ENCODE measurements at places on chromosomes 5 and 9.
A peak's percentile ranks its signal among the peaks of the same experiment; 100 is the strongest.

DNA sequence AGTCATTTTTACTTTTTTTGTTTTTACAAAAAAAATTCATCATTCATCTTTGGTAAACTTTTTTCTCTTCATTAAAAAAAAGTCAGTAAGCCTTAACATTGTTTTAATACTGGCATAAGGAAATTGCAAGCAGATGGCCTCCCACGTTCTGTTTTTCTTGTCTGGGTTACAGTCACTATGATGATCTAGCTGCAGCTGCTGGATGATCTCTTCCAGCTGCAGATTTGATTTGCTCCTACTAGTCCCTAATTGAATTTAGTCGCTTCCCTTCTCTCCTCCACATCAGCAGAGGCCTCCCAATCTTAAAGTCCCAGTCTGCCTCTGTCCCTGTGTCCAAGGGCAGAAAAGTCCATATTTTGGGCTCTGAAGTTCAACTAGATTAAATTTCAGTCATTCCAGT lies 106.8 kb upstream of the PTGER4 start:
- no peak for DNase-seq

DNA sequence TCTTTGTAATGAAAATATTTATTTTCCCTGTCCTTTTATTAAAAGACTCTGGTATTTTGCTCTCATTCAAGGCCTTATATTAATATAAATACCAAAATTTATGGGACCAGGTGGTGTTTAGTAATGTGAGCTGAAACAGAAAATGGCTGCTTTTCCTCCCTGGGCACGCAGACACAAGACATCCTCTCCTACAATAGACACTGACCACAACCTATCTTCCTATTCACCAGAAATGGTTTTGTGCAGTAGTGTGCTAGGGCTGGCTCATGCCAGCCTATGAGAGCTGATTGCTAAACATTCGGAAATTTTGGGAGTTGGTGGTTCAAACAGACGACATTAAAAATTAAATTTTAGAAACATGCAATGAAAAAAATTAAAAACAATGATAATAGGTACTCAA lies 338.2 kb downstream of the BNC2 start:
- DNase-seq: no peak

DNA sequence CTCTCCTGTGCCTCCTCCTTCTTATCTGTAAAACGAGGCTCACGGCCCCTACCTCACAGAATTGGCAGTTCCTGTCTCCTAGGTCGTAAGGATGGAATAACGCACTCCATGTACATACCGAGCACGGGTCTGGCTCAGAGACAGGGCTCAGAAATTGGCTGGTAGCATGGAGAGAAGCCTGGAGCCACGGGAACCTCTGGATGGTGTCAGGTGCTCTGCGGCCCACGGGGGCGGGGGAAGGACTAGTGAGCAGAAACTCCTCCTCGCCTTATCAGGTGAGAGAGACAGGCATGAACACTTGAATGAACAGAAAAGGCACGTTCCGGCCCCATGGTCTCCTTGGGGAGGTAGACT lies 15.4 kb upstream of the C5orf47 start:
- no peak for DNase-seq

DNA sequence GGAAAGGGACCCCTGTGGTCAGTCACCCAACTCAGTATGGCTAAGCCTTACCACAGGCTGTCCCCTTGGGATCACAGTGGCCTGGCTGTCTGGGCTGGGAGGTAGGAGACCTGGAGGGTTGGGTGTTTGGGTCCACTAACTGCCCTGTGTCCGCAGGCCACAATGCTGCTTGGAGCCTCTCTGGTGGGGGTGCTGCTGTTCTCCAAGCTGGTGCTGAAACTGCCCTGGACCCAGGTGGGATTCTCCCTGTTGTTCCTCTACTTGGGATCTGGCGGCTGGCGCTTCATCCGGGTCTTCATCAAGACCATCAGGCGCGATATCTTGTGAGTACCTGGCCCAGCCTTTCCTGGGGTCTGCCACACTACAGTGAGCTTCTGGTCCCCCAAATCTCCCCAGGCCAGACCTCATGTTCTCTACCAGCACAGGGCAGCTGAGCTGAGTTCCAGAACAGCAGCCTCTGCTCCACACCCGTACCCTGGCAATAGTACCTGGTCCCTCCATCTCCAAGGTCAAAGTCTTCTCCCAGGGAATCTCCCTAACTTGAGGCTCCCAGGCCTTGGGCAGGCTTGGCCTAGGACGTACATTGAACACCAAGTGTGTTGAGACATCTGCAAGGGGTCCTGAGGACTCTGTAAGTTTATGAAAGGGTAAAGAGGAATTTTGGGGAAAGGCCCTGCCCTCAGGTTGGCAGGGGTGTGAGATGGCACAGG lies 2.8 kb downstream of the SLC27A4 start:
- no peak for DNase-seq

DNA sequence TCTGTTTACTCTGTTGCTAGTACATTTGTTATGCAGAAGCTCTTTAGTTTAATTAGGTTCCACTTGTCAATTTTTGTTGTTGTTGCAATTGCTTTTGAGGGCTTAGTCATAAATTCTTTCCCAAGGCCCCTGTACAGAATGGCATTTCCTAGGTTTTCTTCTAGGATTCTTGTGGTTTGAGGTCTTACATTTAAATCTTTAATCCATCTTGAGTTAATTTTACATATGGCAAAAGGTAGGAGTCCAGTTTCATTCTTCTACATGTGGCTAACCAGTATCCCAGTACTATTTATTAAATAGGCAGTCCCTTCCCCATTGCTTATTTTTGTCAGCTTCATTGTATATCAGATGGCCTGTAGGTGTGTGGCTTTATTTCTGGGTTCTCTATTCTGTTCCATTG lies 792.4 kb downstream of the PTPRD start:
- DNase-seq: no peak

DNA sequence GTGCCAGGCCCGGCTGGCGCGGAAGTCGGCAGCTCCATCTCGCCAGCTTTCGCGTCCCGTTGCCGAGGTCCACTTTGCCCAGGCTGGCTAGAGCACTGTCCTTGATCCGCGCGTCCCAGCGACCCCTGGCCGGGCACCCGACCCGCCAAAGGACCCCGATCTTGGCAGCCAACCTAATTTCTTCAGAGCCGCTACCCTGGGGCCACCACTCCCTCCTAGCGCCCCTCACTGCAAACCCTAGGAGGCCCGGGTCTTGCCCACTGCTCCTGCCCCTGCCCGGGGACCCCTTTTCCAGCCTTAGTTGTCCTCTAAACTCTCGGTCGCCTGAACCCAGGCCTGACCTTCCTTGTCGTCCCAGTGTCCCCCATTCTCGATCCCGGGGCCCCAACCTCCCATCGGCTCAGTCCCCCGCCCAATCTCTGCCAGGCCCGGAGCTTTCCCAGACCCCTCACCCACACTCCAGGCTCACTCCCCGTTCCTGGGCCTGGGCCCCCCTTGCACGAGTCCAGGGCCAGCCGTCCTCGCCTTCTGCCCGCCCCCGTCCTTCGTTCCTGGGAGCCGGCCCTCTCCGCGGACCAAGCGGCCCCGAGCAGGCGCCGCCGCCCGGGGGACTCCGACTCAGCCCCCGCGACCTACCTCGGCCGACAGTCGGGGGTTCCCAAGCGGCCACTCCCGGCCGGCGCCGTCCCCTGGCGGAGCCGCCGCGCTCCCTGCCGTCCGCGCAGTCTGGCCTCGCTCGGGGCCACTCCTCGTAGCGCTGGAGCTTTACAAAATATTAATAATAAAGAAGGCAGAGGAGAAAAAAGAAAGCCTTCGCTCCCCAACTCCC lies 701 bp upstream of the LMX1B start:
- DNase-seq: no peak

DNA sequence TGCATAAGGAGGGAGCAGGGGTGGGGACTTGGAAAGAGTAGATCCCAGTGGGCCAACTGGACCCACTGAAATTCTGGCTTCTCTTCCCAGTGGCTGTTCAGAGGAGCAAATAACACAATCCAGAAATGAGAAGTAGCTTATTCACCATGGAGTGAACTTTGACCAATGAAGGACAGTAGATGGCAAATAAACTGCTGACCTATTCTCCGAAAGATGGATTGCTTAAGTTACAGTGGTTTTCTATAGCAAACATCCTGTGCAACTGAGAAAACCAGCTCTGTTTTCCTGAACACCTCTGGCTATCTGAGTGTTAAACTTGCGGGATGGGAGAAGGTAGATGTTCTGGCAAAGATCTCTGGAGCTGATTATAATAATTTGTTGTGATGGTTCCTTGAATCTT lies 325.1 kb downstream of the SPATA31D1 start:
- no peak for DNase-seq

DNA sequence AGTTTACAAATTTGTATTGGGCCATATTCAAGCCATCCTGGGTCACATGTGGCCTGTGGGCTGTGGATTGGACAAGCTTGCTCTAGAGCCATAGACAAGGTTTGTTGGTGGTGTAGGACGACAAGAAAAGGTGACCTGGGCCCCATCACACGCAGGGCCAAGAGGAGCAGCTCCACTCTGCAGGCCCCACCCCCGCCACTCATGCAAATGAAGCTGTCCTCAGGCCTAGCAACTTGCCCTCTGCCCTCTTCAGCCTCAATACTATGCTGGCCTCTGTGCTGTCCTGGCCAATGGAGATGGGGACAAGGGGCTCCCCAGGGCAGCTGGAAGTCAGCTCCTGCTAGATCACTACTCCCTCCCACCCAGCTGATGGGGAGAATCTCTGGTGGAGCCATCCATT lies 55.2 kb upstream of the TMEM252 start:
- no peak for DNase-seq

DNA sequence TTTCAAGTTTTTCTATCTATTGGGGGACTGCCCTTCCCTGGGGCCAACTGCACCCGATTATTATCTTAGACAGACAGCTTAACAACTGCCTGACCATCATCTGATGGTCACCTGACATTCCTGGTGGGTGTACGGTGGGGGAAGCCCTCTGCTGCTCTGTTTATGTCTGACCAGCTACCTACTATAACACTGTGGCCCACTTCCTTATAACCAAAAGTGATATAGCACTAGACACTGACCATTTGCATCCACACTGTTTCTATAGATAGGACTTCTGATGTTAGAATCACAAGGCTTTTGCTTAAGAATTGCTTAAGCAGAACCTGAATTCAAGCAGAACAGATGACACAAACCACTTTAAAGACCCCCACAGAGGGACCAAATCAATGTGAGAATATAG lies 110.5 kb upstream of the RAI14 start:
- no peak for DNase-seq

DNA sequence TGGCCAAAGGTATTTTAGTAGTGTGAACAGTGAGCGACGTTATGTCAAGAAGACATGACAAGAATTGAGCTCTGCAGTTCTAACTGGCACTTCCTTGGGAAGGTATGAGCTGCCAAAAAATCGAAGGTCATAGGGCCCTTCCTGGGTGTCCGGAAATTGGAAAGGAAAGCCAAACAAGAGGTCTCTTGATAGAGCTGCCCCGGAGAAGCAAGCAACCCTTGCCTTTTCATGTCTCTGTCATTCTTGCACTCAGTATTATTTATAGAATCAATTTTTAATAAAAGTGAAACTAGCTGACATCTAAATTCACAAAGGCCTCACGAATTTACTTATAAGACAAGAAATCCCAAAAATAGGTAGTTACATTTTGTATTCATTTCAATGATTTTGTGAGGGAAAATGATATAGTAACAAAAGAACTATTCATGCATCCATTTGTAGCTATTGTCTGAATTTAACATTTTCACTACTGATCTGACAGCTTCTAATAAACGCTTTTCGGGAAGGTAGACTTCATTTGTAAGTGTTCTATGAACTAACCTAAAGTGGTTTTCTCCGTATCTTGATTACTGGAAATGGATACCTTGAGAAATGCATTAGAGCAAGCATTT lies 113.8 kb upstream of the VCAN start:
- DNase-seq: no peak

DNA sequence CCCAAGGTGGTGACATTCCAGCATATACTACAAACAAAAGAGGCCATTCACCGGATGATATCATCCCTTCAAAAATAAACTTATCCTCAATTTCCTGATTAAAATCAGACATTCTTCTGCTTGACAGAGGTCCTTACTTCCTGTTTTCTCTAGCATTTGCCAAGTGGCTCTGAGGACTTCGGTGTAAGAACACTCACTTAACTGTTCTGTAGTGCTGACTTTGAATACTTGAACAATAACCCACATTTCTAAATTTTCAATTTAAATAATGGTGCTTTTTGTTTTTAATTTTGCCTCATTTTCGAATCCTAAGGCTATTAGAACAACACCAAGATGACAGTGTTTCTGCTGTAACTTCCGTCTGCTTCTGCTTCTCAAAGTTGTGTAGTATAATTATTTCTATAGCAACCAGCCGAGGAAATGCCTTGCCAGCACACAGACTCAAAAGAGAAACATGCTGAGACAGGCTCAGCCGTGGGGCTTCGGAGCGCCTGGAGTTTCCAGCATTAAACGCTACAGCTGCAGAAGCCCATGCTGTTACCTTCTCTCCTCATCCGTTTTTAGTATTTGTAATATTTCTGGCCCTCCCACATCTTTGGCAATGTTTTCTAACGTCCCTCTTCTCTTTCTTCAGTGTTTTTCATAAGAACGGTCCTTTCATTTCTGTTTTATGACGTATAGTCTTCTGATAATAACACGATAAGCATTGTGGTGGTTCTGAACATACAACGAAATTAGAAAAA lies 19.5 kb upstream of the ANXA1 start:
- peak; percentile 46 for DNase-seq

- DNase-seq: no peak
Measured at GRCh38 chr5:171506951-171507350, 87.5 kb downstream of the FGF18 start.

DNA sequence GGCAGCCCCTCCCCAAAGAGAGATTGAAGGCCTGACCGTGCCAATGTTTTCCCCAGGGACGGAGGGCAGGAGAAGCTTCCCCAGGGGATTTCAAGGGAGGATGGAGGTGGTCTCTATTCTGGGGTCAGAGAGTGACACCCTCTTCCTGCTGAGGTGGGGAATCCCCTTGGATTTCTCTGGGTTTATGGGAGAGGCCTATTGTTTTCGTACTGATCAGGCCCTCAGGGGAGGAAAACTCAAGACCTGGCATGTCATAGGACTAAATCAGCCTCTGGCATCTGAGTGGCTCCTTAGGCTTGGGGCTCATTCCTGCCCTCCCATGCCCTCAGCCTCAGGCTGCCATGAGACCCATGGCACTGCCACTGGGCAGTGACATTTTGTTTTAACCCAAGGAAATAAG lies 44.6 kb downstream of the IRF1 start:
- DNase-seq: no peak

DNA sequence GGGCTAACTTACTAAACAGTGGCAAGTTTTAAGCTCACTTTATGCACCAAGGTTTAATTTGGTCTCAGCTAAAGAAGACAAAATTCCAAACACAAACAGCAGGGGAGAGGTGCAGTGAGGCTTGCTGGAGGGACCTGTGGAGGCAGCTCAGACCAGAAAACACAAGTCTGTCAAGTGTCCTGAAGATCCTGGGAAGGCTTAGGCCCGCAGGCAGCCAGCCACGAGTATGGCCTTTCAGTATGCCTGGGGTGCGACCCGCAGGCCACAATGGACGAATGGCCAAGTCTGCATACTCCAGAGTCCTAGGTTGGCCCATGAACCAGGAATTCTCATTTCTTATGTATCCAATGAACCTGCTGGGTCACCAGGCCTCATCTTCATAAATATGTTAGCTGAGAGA lies 9.3 kb downstream of the CCNI2 start:
- DNase-seq: no peak
